ENCODE measurements at places on chromosomes 16 and 17. TPM values are rescaled to one million over a fixed set of nuclear protein-coding genes. Genes with fewer than 3 reads are reported as not detected.
A peak's percentile ranks its signal among the peaks of the same experiment; 100 is the strongest.

The CHST5 gene
- total RNA-seq = not detected

The PRM1 gene
- not detected for total RNA-seq

The CSH1 gene
- not detected for total RNA-seq

- DNase-seq = no peak
- no peaks in the 10 kb centered on the region for H3K27me3 ChIP-seq
- H3K36me3 ChIP-seq = peaks cover 20% of the 10 kb centered on the region
- peaks cover 3% of the 10 kb centered on the region for H3K4me1 ChIP-seq
These were observed 10.5 kb downstream of the POLDIP2 start for GRCh38 chr17:28346746-28347246.

DNA sequence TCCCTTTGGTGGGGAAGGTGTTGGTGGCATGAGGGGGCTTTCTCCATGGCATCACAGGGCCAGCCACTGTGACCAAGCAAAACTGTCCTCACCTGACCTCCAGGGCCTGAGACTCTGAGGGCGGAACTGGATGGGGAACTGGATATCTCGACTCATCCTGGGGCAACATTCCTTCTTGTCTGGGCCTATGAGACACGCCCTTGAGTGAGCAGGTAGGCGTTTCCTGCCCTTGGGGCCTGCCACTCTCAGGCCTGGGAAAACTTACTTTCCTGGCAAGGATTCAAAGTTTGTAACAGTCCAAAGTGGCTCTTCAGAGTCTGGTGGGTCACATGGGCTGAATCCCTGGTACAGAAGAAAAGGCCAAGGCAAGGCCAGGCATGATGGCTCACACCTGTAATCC lies 9.6 kb downstream of the MT1X start:
- H3K36me3 ChIP-seq = no peaks in the 10 kb centered on the region
- H3K27me3 ChIP-seq = no peaks in the 10 kb centered on the region
- no peak for DNase-seq
- no peaks in the 10 kb centered on the region for H3K4me1 ChIP-seq
- no peak overlapping the region for H3K4me3 ChIP-seq
- H3K27ac ChIP-seq = no peak overlapping the region

DNA sequence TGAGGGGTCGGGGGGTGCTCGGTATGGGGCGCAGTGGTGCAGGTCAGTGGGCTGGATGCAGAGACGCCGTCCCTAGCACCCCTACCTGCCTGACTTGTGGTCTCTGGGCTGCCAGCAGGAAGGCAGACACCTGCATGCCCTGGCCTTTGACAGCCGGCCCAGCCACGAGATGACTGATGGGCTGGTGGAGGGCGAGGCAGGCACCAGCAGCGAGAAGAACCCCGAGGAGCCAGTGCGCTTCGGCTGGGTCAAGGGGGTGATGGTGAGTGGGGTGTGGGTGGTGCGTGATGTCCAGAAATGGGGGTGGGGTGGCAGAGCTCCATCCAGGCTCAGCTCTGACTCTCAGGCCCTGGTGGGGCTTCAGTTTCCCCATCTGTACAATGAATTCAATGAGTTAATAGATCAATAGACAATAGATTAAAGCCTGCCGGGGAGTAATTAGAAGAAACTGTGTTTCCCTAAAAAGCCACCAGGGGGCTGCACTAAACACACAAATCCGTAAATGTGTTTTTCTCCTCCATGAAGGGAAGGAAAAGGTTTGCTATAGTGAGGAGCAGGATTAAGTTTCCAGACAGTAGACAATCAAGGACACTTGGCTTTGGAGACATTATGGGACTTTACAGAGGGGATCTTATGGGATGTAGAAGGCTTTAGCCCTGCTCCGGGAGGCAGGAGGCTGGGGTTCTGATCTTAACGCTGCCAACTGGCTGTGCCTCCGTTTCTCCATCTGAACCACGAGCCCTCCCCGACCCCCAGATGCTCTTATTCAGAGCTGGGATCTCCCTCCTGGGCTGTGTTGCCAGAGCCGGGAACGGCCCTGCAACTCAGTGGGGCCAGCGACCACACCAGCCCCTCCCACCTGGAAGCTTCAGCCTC lies 2.2 kb downstream of the SLC12A3 start:
- H3K4me3 ChIP-seq = no peak overlapping the region
- DNase-seq = no peak
- no peaks in the 10 kb centered on the region for H3K36me3 ChIP-seq
- peaks cover 24% of the 10 kb centered on the region for H3K4me1 ChIP-seq

GRCh38 chr17:27572665-27573064 lies 58.3 kb upstream of the LGALS9 start:
- peak overlapping the region; percentile 86 for H3K27ac ChIP-seq
- H3K27me3 ChIP-seq = no peaks in the 10 kb centered on the region
- peaks cover 65% of the 10 kb centered on the region for H3K4me1 ChIP-seq
- peak overlapping the region; percentile 40 for H3K4me3 ChIP-seq
- peak; percentile 78 for DNase-seq

The TMC5 gene
- not detected for total RNA-seq

GRCh38 chr17:67801626-67802175 lies 23.6 kb upstream of the BPTF start:
- peaks cover 6% of the 10 kb centered on the region for H3K27me3 ChIP-seq
- H3K4me3 ChIP-seq = no peak overlapping the region
- H3K36me3 ChIP-seq = no peaks in the 10 kb centered on the region
- no peaks in the 10 kb centered on the region for H3K4me1 ChIP-seq
- no peak for DNase-seq

- H3K36me3 ChIP-seq = no peaks in the 10 kb centered on the region
- no peak overlapping the region for H3K27ac ChIP-seq
- no peak overlapping the region for H3K4me3 ChIP-seq
- DNase-seq = no peak
- no peaks in the 10 kb centered on the region for H3K27me3 ChIP-seq
- peaks cover 21% of the 10 kb centered on the region for H3K4me1 ChIP-seq
These were observed 2.9 kb upstream of the P2RX1 start for GRCh38 chr17:3919123-3919624.

DNA sequence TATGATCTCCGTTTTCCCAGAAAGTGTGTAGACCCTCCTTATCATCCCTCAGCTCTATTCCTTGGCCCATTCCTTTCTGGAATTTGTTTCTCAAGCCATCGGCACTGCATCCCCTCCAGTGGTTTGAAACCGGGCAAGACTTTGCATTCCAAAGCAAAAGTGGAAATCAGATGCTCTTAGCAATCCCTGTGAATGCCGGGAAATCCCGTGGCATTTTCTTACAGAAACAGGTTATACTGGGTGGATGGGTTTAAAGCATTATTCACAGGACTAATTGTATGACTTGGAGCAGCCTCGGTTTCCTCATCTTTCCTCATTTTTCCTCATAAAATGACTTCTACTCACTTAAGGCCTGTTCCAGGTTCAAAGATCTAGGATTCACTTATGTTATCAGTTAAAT lies 52.0 kb downstream of the MAP2K6 start:
- H3K27me3 ChIP-seq = no peaks in the 10 kb centered on the region
- no peak for DNase-seq
- no peak overlapping the region for H3K27ac ChIP-seq

DNA sequence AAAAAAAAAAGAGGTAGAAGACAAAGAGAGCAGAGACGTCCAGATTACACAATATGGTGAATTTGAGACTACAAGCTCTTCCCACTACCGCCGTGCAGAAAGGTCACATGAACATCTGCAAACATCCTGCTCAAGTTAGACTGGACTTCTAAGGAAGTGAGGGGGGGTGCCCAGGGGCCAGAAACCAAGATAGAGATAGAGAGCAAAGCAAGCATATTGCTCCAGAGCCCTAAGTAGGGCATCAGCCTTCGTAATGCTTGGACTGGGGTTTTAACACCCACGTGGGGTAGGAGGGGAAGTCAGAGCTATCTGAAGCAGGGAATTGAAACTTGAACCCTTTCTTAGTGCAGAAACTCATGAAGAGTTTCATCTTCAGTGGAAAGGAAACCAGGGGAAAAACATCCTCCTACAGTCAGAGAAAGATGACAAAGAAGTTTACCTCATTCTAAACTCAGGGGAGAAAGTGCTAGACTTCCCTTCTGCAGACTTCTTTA lies 8.7 kb downstream of the CLEC19A start:
- H3K4me3 ChIP-seq = peak overlapping the region; percentile 26
- DNase-seq = peak; percentile 21
- H3K27me3 ChIP-seq = peaks cover 30% of the 10 kb centered on the region
- H3K4me1 ChIP-seq = peaks cover 8% of the 10 kb centered on the region

- no peaks in the 10 kb centered on the region for H3K4me1 ChIP-seq
- H3K27me3 ChIP-seq = peaks cover 6% of the 10 kb centered on the region
- H3K36me3 ChIP-seq = no peaks in the 10 kb centered on the region
- no peak overlapping the region for H3K27ac ChIP-seq
- no peak overlapping the region for H3K4me3 ChIP-seq
- DNase-seq = no peak
These were observed 596.6 kb upstream of the CDH5 start for GRCh38 chr16:65769776-65770438.

The LGALS9B gene
- not detected for total RNA-seq

DNA sequence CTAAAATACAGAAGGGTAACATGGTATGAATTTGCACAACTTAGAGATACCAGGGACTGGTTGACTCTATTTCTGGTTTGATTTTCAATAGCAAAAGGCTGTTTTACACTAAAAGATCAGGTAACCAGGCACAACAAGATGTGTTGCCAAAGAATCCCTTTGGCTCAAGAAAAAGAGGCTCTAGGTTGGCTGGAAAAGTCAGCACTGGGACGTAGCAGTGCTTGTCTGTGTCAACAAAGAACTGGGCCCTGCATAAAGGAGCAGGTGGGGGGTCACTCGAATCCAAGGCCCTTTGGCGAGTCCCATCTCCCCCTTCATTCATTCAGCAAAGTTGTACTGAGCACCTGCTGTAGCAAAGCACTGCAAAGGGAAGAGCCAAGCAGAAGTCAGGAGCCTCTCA lies 18.4 kb downstream of the SDR42E1 start:
- H3K27ac ChIP-seq = no peak overlapping the region
- no peaks in the 10 kb centered on the region for H3K27me3 ChIP-seq
- H3K4me3 ChIP-seq = no peak overlapping the region

DNA sequence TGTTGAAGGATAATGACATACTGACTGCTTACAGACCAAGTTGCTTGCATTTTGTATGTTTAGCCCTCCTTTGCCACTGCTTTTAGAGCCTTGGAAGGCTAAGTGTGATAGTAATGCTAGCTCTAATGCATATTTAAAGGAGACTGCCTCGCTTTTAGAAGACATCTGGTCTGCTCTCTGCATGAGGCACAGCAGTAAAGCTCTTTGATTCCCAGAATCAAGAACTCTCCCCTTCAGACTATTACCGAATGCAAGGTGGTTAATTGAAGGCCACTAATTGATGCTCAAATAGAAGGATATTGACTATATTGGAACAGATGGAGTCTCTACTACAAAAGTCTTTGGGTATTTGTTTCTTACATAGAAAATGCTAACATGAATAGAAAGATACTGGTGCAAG lies 19.1 kb downstream of the CAPNS2 start:
- H3K27ac ChIP-seq = no peak overlapping the region
- no peak overlapping the region for H3K4me3 ChIP-seq
- no peak for DNase-seq
- H3K36me3 ChIP-seq = no peaks in the 10 kb centered on the region
- no peaks in the 10 kb centered on the region for H3K27me3 ChIP-seq
- H3K4me1 ChIP-seq = no peaks in the 10 kb centered on the region

DNA sequence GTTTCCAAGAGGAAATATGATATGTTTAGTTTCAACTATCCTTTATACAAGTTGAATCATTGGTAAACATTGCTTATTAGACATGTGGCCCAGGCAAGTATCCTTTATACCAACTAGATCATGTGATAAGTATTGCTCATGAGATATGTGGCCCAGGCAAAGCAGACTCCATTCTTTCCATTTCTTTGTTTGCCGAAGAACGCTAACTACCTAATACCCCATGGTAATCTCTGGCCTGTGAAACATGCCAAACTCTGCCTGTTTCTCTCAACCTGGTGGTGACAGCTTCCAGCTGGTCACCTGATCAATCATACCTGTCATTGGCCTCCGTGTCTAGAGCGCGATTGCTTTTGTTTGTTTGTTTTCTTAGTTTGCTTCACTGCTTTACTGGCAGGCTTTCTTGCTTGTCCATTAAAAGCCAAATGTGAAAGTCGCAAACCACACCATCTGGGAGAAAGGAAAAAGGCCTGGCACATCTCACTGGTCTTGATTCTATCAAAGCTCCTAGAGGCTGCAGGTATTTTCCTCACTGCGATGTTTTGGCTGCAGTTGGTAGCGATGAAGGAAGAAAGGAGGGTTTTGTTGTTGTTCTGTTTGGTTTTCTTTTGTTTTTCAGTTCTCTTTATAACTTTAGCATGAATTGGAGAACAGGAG lies 686.2 kb downstream of the KCNJ2 start:
- no peaks in the 10 kb centered on the region for H3K36me3 ChIP-seq
- H3K27ac ChIP-seq = no peak overlapping the region
- H3K27me3 ChIP-seq = no peaks in the 10 kb centered on the region
- DNase-seq = no peak
- H3K4me1 ChIP-seq = no peaks in the 10 kb centered on the region

DNA sequence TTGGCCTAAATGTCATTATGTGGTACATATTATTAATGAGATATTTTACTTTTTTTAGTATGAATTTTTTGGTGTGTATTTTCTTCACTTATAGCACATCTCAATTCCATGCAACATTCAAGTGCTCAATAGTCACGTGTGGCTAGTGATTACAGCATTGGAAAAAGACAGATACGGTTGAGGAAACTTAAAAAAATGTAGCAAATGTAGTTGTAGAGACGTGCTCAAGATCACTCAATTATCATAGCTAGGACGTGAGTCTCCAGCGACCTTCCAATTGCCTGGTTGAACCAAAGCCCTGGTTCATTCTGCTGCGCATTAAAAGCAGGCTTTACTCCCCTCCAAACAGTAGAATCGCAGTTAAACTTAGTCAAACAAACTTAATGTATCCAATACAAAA lies 1.2 kb upstream of the LIG3 start:
- H3K27me3 ChIP-seq = no peaks in the 10 kb centered on the region
- DNase-seq = no peak
- H3K36me3 ChIP-seq = peaks cover 12% of the 10 kb centered on the region
- H3K4me3 ChIP-seq = peak overlapping the region; percentile 96
- H3K27ac ChIP-seq = no peak overlapping the region
- peaks cover 35% of the 10 kb centered on the region for H3K4me1 ChIP-seq

DNA sequence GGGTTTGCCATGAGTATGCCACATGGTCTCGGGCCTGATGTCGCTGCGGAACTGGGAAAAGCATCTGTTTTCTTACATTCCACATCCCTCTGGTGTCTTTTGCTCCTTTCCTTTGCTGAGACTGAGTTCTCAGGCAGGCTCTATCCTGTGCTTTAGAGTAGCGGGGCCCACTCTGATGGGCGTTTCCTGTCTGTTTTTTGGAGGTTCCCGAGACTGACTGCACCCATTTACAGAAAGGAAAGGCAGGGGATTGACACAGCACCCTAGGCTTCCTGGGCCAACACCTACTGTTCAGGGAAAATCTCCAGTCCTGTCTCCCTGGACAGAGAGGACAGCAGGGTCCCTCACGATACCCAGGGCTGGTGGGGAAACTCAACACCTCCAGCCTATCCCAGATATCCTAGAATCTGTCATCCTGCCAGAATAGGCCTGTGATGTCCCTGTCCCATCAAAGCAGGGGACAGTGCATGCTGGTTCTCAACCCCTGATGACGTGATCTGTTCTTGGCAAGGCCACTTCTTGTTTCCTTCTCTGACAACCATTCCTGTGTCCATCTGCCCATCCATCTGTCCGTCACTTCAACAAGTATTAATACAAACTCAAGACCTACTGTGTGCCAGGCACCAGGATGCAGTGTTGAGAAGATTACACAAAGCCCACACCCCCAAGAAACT lies 42.2 kb downstream of the ACTG1 start:
- H3K4me1 ChIP-seq = no peaks in the 10 kb centered on the region
- no peak overlapping the region for H3K4me3 ChIP-seq
- H3K27ac ChIP-seq = no peak overlapping the region
- DNase-seq = no peak
- H3K36me3 ChIP-seq = no peaks in the 10 kb centered on the region
- H3K27me3 ChIP-seq = no peaks in the 10 kb centered on the region

GRCh38 chr16:68486502-68487202 lies 38.3 kb upstream of the SMPD3 start:
- no peak overlapping the region for H3K4me3 ChIP-seq
- no peak overlapping the region for H3K27ac ChIP-seq
- no peaks in the 10 kb centered on the region for H3K27me3 ChIP-seq
- no peak for DNase-seq

The KRT39 gene
- not detected for total RNA-seq

The CNTROB gene
- 45.7 TPM for total RNA-seq

Data from activated naive CD8-positive, alpha-beta T cell treated with anti-CD3 and anti-CD28 coated beads for 36 hours (primary cell).